ENCODE measurements at places on chromosomes 16 and 17.

GRCh38 chr16:6837722-6838121 is 494.9 kb upstream of the RBFOX1 start:
- peak; percentile 27 for DNase-seq

DNA sequence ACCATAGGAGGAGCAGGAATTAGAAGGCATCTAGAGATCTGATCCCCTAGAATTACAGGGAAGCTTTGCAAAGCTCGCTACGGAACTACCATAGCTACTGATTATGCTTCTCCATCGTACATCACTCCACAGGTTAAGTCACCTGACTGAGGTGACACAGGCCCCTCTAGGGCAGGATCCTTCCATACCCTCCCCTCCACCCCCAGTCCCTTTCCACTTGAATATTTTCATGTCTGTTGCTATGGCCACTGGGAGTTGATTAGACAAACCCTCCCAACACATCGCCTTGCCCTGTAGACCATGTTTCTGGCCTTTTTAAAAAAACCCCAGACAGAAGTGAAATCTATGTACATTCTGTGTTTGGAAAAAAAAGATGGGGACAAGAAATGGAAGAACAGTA is 287.1 kb downstream of the SOX9 start:
- peak; percentile 53 for DNase-seq

DNA sequence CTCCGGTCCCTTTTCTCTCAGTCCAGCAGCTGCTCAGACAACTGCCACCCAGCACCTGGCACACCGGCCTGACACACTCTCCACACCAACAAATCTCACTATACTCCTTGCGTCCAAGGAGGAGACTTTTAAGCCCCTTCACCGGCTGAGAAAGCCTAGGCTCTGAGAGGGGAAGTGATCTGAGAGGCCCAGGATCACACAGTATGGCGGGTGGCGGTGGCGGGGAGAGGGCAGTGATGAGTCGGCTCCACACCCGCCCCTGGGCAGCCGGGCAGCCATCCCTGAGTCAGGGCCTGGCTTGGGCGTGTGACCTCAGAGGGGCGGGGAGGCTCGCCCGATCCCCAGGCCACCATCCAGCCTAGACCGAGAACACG is 569 bp downstream of the FLII start:
- DNase-seq = peak; percentile 90

DNA sequence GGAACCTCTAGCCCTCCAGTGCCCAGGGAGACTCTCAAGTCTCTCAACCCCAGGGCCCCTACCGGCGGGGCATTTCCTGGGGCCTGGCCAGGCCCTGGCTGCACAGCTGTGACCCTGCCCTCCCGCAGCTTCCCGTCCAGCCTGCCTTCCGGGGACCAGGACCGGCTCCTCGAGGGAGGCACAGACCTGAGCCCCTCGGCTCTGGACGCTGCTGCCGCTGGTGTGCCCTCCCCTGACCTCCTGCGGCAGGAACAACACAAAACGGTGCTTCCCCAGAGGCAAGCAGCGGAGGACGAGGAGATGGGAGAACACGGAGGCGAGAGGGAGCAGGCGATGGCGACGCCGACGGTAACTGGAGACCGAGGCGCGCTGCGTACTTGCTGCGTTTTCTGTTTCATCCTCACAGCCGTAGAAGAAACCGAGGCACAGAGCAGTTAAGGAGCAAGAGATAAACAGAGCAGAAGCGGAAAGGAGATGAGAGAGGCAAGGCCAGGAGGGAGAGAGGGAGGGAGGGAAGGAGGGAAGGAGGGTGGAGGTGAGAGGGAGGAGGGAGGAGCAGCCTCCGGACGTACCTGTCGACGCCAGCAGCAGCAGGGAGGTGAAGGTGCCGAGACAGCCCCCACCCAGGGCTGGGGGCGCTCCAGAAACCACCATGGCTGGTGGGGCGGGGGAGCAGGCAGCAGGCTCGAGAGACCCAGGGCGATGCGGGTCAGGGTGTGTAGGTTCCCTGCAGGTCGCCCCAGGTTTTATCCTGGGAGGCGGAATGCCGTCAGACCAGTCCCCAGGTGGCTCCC is at the start of gene PRSS22:
Gene PRSS22 (minus strand): TSS at position 720 of the 794 bp plus-strand sequence. CDS start 66 bp downstream, at position 654.
- DNase-seq = peak; percentile 65

- DNase-seq = peak; percentile 50
These were observed 2.4 kb downstream of the CRAMP1 start for GRCh38 chr16:1614456-1615102.

GRCh38 chr16:22213236-22213635 is 7.2 kb downstream of the EEF2K start:
- no peak for DNase-seq

GRCh38 chr17:3003296-3004149 is 59.9 kb downstream of the OR1D5 start:
- DNase-seq = no peak

- peak; percentile 49 for DNase-seq
These were observed 3.0 kb downstream of the CDRT4 start for GRCh38 chr17:15464231-15464985.

DNA sequence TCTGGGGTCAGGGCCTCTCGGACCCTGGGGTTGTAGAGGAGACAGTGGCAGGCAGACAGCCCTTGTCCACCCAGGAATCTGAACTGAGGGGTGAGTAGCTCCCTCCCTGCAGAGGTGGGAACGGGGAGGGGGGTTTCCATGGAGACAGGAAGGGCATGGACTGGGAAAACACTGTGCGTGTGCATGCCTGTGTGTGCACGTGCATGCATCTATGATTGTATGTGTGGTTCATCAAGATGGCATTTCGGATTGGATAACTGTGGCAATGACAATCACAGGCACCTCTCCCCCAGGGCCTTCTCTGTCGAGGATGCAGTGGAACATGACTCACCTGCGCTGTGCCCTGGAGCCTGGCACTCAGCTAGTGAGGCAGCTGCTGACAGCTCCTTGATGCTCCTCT is 6.1 kb upstream of the CD300C start:
- DNase-seq = peak; percentile 89

DNA sequence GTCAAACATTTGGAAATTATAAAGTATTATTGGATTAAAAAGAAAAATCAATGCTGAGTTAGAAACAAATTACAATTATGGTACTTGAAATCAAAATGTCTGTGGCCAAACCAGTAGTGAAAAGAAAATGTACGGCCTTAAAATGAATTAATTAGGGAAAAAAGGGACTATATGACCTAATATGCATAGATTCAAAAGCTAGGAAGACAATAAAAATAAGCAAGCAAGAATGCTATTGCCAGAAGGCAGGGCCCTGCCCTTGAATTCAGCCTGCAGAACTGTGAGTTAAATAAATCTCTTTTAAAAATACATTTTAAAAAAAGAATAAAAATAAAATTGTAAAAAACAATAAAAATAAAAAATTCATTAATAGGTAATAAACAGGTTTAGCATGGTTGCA is 88.7 kb downstream of the TRIM37 start:
- DNase-seq = no peak

GRCh38 chr17:48162946-48163506 is 55.5 kb downstream of the SNX11 start:
- DNase-seq = peak; percentile 70

DNA sequence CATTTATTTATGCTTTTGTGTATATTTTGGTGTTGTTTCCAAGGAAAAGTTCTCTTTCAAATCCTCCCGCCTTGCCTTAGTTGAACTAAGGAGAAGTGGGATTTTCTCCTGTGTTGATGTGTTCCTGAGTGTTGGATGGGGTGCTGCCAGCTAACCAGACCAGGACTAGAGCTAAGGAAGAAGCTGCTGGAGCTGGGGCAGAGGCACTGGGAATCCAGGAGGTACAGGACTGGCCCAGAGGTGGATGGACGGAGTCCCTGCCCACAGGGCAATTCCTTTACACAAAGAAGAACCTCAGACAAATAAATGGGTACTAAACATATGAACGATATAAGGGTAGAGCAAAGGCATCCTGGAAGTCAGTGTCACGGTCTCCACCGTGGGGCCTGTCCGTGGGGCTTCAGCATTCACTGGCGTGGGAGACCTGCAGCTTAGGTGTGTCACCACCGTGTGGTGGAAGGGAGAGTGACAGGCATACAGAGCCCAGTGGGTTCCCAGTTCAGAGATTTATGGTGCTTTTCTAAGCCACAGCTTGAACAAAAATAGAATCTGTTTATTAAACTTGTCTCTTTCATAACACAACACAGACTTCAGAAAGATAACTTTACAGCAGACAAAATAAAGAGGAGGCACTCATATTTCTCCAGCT is 270.7 kb downstream of the NTN1 start:
- DNase-seq = peak; percentile 19

DNA sequence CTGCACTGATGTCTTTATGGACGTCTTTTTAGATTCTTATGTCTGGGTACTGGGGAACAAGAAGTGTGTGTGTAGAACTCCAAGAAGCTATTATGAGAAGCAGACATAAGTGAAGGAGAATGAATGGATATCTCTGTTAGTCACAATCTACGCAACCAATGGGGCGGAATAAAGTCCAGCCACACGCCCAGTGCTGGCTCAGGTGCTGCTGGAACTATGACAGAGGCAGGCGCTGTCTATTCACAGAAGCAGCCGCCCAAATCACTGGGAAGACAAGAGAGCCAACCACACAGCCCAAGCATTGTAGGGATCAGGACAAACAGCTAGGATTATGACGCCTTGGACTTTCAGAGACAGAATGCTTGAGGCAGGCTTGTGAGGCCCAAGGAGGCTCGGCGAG is 43.9 kb upstream of the ICAM2 start:
- no peak for DNase-seq

DNA sequence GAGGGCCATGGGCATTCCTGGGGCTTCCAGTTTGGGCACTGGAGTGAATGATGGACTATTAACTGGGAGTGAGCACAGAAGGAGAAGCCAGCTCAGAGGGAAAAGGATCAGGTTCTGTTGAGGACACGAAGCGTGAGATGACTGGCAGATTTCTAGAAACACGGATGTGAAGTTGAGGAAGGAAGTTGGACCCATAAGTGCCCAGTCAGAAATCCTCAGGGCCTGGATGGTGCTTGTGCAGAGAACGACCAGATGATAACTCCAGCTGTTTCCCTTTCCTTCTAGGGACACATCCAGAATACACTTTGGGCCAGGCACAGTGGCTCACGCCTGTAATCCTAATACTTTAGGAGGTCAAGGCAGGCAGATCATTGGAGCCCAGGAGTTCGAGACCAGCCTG is 23.3 kb upstream of the ANKRD40CL start:
- no peak for DNase-seq

All from kidney tubule cell (primary cell).